ENCODE measurements at places on chromosomes 5 and 9. TPM values are rescaled to one million over a fixed set of nuclear protein-coding genes. Genes with fewer than 3 reads are reported as not detected.

Gene PCDHGB2
- total RNA-seq: 4.2 TPM

DNA sequence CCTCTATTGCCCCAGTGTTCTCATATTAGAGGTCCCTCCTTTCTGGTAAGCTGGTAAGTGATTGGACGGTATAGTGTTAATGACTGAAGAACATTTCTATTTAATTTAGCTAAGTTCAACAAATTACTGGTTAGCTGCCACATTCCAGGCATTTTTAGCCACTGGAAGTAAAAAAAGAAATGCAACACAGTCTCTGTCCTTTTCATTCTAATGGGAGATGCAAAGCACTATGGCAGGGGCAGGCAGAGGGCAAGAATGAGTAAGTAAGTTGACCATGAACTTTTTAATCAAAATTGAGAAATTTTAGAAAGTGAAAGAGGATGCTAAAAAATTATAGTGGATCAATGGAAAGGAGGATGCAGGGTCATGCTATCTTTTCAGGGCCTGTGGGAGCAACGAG lies 137.4 kb downstream of the GPBP1 start:
- no peak for DNase-seq

DNA sequence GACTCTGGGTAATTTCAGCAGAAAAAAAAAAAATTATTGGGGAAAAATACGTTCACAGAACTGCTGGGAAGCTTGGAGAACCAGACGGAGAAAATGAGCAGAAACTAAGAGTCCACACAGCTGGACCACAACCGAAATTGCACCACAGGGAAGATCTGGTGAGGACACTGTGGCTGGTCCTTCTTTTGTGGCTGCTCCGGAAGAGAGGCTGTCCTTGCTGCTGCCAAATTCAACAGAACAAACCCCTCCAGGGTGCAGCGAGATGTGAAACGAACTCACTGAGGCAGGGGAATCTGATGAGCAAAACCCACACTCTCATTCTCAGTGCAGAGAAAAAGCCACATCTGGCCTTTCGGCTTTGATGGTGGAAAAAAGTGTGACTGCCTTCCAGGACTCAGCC lies 200.0 kb downstream of the ACTL7B start:
- no peak for DNase-seq

Gene HK3
- 4.1 TPM for total RNA-seq

Gene DBH
- 0.10 TPM for total RNA-seq

Gene ADAMTSL1
- total RNA-seq: 22.4 TPM

Gene FAM78A
- total RNA-seq: 16.7 TPM

- no peak for DNase-seq
Observed at GRCh38 chr9:137989999-137990715, 112.6 kb downstream of the CACNA1B start.

- no peak for DNase-seq
Observed at GRCh38 chr5:177431317-177432142, 5.1 kb downstream of the GRK6 start.

Gene DROSHA
- 48.4 TPM for total RNA-seq

DNA sequence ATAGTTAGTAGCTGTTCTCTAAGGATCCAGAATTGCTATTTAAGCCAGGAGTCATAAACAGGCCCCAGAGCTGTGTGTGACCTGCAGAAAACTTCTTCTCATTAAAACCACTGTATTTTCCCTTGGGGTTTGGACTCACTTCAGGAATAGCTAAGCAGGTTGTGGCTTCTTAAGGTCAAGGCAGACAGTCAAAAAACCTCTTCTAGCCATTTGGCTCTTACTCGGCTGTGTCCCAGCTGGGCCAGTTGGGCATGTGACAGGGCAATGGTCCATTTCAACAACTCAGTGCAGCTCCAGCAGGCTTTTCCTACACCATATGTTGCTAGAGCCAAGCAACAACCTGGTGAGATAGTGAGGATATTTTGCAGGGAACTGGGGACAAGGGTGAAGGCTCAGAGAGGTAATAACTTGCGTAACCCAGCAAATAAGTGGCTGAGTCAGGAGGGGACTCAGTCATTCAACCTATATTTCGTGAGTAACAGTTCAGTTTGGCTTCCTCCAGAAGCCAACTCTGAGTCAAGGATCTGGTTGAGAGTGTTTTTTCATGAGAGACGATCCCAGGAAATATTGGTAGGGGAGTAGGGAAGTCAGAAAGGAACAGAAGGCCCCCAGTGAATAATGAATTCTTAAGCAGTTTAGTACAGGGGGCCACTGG lies 115.4 kb upstream of the PPP2R2B start:
- DNase-seq: no peak

DNA sequence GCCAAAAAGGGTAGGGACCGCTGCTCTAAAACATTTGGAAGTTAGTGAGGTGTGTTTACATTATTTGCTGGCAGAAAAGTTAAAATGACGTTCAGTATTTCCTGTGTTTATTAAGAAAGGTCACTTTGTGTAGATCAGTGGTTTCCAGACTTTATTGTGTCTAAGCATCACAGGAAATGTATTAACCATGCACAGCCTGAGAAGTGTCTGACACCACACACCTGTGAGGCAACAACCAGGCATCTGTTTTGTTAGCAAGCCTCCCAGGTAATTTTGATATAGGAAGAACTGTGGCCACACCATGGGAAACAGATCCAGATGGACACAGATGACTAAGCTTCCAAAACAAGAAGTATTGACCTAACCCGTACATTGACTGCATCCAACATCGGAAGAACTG lies 12.0 kb downstream of the TTC1 start:
- DNase-seq: no peak

DNA sequence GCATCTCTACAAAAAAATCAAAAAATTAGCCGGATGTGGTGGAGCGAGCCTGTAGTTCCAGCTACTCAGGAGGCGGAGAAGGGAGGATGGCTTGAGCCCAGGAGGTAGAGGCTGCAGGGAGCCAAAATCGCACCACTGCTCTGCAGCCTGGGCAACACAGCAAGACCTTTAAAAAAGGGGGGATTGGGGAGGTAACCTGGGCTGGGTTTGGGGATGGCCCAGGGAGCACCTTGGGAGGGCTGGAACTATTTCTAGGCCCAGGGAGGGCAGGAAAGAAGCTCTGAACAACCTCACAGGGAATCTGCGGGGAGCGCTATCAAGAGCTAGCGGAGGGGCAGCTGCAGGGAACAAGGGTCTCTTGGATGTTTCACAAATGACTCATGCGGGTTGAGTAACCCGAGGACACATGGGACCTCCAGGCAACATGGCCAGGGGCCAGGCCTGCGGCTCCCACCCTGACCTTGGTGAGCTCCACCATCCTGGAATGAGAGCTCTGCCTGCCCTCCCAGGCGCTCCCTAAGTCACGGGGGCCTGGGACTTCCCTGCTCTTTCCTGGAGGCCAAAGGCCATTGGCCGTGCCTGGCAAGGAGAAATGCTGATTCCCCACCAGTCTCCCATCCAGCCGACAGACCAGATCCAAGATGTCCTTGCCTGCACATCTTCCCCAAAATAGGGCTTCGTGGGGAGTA lies 23.4 kb downstream of the SARDH start:
- DNase-seq: peak; percentile 72

GRCh38 chr9:75086541-75087288 lies 1.2 kb downstream of the NMRK1 start:
- DNase-seq: no peak

Gene PCDHB6
- 0.82 TPM for total RNA-seq

GRCh38 chr9:22975951-22976350 lies 529.3 kb downstream of the DMRTA1 start:
- DNase-seq: no peak

GRCh38 chr5:53321073-53321472 lies 159.4 kb upstream of the FST start:
- DNase-seq: no peak

- no peak for DNase-seq
Observed at GRCh38 chr5:61805101-61805500, 473.0 kb downstream of the ZSWIM6 start.

GRCh38 chr9:86488794-86489193 lies 134.6 kb upstream of the TUT7 start:
- DNase-seq: no peak

- peak; percentile 81 for DNase-seq
Observed at GRCh38 chr5:156396063-156396829, 69.3 kb downstream of the SGCD start.

Gene CDC23
- 35.0 TPM for total RNA-seq

GRCh38 chr5:4191041-4191440 lies 595.4 kb downstream of the IRX1 start:
- no peak for DNase-seq

DNA sequence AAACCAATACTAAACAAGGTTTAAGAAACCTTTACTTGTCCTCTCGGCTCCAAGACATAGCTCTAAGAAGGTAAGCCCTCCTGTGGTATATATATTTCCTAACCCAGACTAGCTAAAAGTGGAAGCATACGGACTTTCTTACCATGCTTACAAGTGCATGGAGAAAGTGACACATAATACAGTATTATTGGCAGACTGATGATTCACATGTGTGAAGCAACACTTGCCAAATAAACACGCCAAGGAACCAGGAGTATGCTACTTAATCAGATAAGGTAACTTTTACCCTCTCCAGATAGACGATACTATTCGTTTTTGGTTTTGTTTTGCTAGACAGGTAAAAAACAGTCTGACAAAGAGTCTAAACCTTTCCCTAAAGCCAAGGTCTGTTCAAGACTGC lies 264.1 kb downstream of the MLLT3 start:
- DNase-seq: no peak

DNA sequence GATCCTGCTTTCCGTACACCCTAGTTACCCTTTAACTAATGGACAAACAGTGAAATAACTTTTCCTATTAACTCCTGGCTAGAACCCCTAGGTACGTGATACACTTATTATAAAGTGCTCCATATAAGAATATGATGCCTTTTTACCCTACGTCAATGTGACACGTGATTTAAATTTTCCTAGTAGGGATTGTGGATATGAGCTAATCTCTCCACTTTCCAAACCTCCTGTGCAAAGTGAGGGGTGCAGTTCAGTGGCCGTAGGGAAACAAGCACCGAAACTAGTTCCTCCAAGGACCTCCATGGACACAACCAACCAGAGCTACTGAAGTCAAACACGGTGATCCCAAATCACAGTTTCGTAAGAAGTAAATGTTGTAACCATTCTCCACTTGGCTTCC lies 19.3 kb downstream of the NFIB start:
- DNase-seq: no peak

- no peak for DNase-seq
Observed at GRCh38 chr5:159332800-159333544, 2.7 kb upstream of the IL12B start.

GRCh38 chr9:116058421-116058820 lies 95.2 kb upstream of the PAPPA start:
- no peak for DNase-seq

DNA sequence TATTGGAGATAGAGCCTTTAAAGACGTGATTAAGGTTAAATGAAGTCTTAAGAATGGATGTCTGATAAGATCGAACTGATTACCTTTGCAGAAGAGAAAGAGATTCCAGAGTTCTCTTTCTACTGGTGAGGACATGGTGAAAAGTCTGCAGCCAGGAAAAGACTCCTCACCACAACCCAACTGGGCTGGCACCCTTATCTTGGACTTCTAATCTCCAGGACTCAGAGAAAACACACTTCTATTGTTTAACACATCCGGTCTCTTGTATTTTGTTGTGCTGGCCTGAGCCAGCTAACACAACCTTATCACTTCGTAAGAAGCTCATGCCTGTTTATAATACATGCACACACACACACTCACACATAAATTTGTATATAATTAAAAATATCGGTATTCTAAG lies 489.1 kb downstream of the PRDM9 start:
- no peak for DNase-seq

Gene ADAMTS2
- 61.1 TPM for total RNA-seq

- DNase-seq: no peak
Observed at GRCh38 chr5:151509231-151509630, 61.8 kb downstream of the SLC36A1 start.

DNA sequence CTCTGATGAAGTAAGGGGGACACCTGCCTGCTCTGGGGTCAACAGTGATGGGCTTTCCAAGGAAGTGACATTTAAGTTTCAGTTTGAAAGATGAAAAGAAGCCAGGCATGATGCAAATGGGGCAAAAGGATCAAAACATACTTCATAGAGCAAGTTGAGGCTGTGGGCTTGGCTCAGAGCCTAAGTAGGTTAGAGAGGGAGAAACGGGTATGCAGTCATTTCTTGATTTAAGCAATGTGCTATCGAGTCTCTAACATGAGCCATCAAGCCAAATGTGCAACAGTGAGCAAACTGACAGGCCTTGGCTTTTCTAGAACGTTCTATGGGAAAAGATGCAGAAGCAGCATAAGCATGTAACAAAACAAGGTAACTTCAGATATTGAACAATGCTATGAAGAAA lies 80.6 kb downstream of the ADRB2 start:
- DNase-seq: no peak

GRCh38 chr9:20663133-20663532 lies 20.9 kb upstream of the FOCAD start:
- DNase-seq: no peak

Gene NKD2
- total RNA-seq: 7.3 TPM

DNA sequence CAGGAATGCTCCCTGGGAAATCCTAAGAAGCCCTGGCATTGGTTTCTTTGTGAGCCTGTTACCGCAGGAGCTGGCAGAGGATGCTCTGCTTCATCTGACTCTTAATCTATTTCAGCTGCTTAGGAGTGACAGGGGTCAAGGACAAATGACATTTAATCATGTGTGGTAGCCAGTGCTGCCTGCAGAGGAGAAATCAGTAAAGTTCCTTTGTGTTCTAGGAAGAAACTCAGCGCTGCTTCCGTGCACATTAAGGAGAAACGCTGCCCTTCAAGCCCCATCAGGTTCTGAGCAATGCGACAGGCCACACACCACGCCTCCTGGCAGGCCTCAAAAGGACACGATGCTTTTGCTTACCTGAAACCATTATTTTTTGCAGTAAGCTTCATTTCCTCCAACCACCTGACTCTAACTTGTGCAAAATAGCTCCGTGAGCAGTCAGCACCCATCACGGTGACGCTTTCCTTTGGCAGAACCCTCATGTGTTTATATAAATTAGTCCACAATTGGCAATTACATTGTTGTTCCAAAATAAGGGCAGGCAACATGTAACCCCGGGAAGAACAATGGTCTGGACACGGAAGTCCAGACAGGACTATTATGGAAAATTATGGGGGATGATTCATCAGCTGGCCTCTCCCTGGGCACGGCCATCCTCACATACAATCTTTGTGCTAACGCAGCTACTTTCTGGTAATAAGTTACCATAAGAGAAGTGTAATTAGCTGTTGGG lies 387.9 kb upstream of the DAP start:
- no peak for DNase-seq

Gene SLC36A2
- total RNA-seq: 3.1 TPM

GRCh38 chr5:132226516-132227234 lies 978 bp downstream of the P4HA2 start:
- DNase-seq: peak; percentile 70

Gene IFNK
- total RNA-seq: not detected

DNA sequence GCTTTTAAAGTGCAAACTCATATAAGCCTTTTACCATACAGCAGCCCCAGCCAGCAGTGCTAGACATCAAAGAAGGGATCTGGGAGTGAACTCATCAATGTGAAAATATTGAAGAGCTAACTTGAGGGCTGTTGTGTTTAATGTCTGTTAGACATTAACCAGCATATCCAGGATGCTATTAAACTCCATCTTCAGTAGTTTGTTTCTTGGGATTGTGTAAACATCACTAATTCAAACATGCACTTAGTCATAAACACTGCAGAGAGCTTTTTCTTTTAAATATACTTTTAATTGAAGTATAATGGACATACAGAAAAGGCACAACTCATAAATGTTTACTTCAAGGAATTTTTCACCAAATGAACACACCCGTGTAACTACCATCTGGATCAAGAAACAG lies 81.8 kb downstream of the TMEM252 start:
- peak; percentile 56 for DNase-seq

Gene SLC34A1
- not detected for total RNA-seq
